ENCODE measurements at places on chromosomes 3 and 15. TPM values are rescaled to one million over a fixed set of nuclear protein-coding genes. Genes with fewer than 3 reads are reported as not detected.

The ROBO2 gene
- not detected for total RNA-seq

The MTHFS gene
- 31.3 TPM for total RNA-seq

The ISG20 gene
- total RNA-seq, result 1.0 TPM

The ACTRT3 gene
- total RNA-seq, result 3.0 TPM

The ALG3 gene
- 23.8 TPM for total RNA-seq

The GOLGA6L7 gene
- total RNA-seq, result not detected

The CFAP44 gene
- total RNA-seq, result 4.8 TPM

The LRRC31 gene
- not detected for total RNA-seq

The TTC23 gene
- 29.0 TPM for total RNA-seq

The SPRED1 gene
- total RNA-seq, result 47.7 TPM

The ANKRD34C gene
- total RNA-seq, result not detected

The TMEM41A gene
- 17.7 TPM for total RNA-seq

The SI gene
- not detected for total RNA-seq

The LYZL4 gene
- not detected for total RNA-seq

The SOX14 gene
- not detected for total RNA-seq

The FGD5 gene
- not detected for total RNA-seq

The INKA1 gene
- total RNA-seq, result 17.3 TPM

The TMEM45A gene
- total RNA-seq, result 22.4 TPM

The ABI3BP gene
- total RNA-seq, result 2.0 TPM

The GUCA1C gene
- total RNA-seq, result not detected

The COPB2 gene
- total RNA-seq, result 132 TPM

The GMNC gene
- under 0.01 TPM for total RNA-seq

The ANKUB1 gene
- total RNA-seq, result not detected

The SERPINI2 gene
- total RNA-seq, result not detected

The EPHA6 gene
- not detected for total RNA-seq

The GPD1L gene
- total RNA-seq, result 5.7 TPM

The KY gene
- total RNA-seq, result not detected

The PLSCR5 gene
- total RNA-seq, result not detected

The GPR62 gene
- not detected for total RNA-seq

The NUP210 gene
- 0.05 TPM for total RNA-seq

The MTFMT gene
- 23.8 TPM for total RNA-seq

The CIDEC gene
- 0.17 TPM for total RNA-seq

The KCNMB2 gene
- not detected for total RNA-seq

The KIF15 gene
- total RNA-seq, result 3.7 TPM

The CHRNA5 gene
- total RNA-seq, result 2.2 TPM

The RTP4 gene
- 0.19 TPM for total RNA-seq

The PRSS50 gene
- under 0.01 TPM for total RNA-seq

The SLC51A gene
- not detected for total RNA-seq

The ADAMTS17 gene
- 1.7 TPM for total RNA-seq

The UNC45A gene
- total RNA-seq, result 86.2 TPM
